A549 treated with Hydrocortisone at 1 μM for 4 hours (cell line): ENCODE measurements at places on chromosomes 6 and 20. TPM values are rescaled to one million over a fixed set of nuclear protein-coding genes. Genes with fewer than 3 reads are reported as not detected.

The CAGE1 gene
- total RNA-seq: not detected in 5 replicates

The ABHD16A gene
- 15.0 to 19.1 TPM (median 17.0 TPM) in 5 replicates for total RNA-seq

The CCDC170 gene
- total RNA-seq: 0.03 to 0.12 TPM (median 0.08 TPM) in 4 of 5 replicates, not detected in the other

The ADGRF5 gene
- 0.03 TPM in 1 of 5 replicates, not detected in the others for total RNA-seq

The FUCA2 gene
- 52.4 to 56.1 TPM (median 55.9 TPM) in 5 replicates for total RNA-seq

The FOXQ1 gene
- total RNA-seq: 2.8 to 5.3 TPM (median 5.0 TPM) in 5 replicates

The PHF20 gene
- 30.5 to 42.4 TPM (median 36.1 TPM) in 5 replicates for total RNA-seq

The TINAG gene
- not detected in 5 replicates for total RNA-seq

The FILIP1 gene
- 0.20 to 0.35 TPM (median 0.29 TPM) in 5 replicates for total RNA-seq

The RIPPLY2 gene
- total RNA-seq: 0.32 to 0.58 TPM (median 0.39 TPM) in 5 replicates

The HLA-DOB gene
- total RNA-seq: 0.10 to 0.21 TPM (median 0.15 TPM) in 5 replicates

The TFAP2A gene
- total RNA-seq: 9.1 to 10.4 TPM (median 9.5 TPM) in 5 replicates

The DHX16 gene
- total RNA-seq: 25.6 to 29.8 TPM (median 27.5 TPM) in 5 replicates

The CLPSL2 gene
- 0.60 to 1.6 TPM (median 0.66 TPM) in 5 replicates for total RNA-seq

The SLPI gene
- total RNA-seq: 8.8 to 15.1 TPM (median 11.1 TPM) in 5 replicates

The BRD2 gene
- 108 to 139 TPM (median 123 TPM) in 5 replicates for total RNA-seq

The FAM209B gene
- total RNA-seq: 0.32 to 0.92 TPM (median 0.60 TPM) in 4 of 5 replicates, not detected in the other

The GNAS-AS1 gene
- total RNA-seq: not detected in 5 replicates

The CFB gene
- 1.7 to 2.3 TPM (median 1.9 TPM) in 5 replicates for total RNA-seq

The ADGB gene
- not detected in 5 replicates for total RNA-seq

The KHDRBS2 gene
- not detected in 5 replicates for total RNA-seq

The MAK gene
- 0.09 to 0.21 TPM (median 0.13 TPM) in 5 replicates for total RNA-seq

The SNX5 gene
- 223 to 239 TPM (median 236 TPM) in 5 replicates for total RNA-seq

The ELOVL4 gene
- 1.4 to 2.1 TPM (median 1.5 TPM) in 5 replicates for total RNA-seq

The KIAA1586 gene
- total RNA-seq: 5.2 to 5.9 TPM (median 5.6 TPM) in 5 replicates

The SLC35D3 gene
- 0.05 to 0.09 TPM (median 0.06 TPM) in 3 of 5 replicates, not detected in the others for total RNA-seq

The DEFB132 gene
- not detected in 5 replicates for total RNA-seq

The IMPG1 gene
- not detected in 5 replicates for total RNA-seq

The TNXB gene
- 0.32 to 0.66 TPM (median 0.52 TPM) in 5 replicates for total RNA-seq

The DAAM2 gene
- 0.09 to 0.52 TPM (median 0.13 TPM) in 5 replicates for total RNA-seq

The SLC17A3 gene
- total RNA-seq: 0.70 to 1.1 TPM (median 1.0 TPM) in 5 replicates

The SLC32A1 gene
- total RNA-seq: not detected in 5 replicates

The ALDH8A1 gene
- 0.06 to 0.22 TPM (median 0.10 TPM) in 5 replicates for total RNA-seq

The ANKRD66 gene
- total RNA-seq: not detected in 5 replicates

The SYTL3 gene
- 1.3 to 1.9 TPM (median 1.6 TPM) in 5 replicates for total RNA-seq

The MRAP2 gene
- total RNA-seq: 1.4 to 1.9 TPM (median 1.8 TPM) in 5 replicates

The ARHGAP40 gene
- 0.08 TPM in 1 of 5 replicates, not detected in the others for total RNA-seq

The ZNF391 gene
- total RNA-seq: 0.07 to 0.29 TPM (median 0.16 TPM) in 5 replicates

The AAR2 gene
- total RNA-seq: 40.0 to 46.2 TPM (median 40.6 TPM) in 5 replicates

The OR2B2 gene
- total RNA-seq: not detected in 5 replicates

The CCM2L gene
- total RNA-seq: 0.28 to 0.68 TPM (median 0.36 TPM) in 5 replicates

The CFAP206 gene
- total RNA-seq: 0.06 to 0.79 TPM (median 0.47 TPM) in 5 replicates

The GLP1R gene
- total RNA-seq: not detected in 5 replicates

The SMLR1 gene
- not detected in 5 replicates for total RNA-seq

The MYCT1 gene
- total RNA-seq: 0.02 to 0.07 TPM in 2 of 5 replicates, not detected in the others

The BPIFB2 gene
- not detected in 5 replicates for total RNA-seq

The LRRC73 gene
- 0.71 to 1.4 TPM (median 1.1 TPM) in 5 replicates for total RNA-seq

The RFX6 gene
- total RNA-seq: not detected in 5 replicates

The PI3 gene
- 2.3 to 5.0 TPM (median 2.9 TPM) in 5 replicates for total RNA-seq

The HTR1B gene
- total RNA-seq: 0.13 to 0.25 TPM (median 0.18 TPM) in 5 replicates

The RARS2 gene
- total RNA-seq: 18.4 to 22.0 TPM (median 21.6 TPM) in 5 replicates

The GUCA1A gene
- not detected in 5 replicates for total RNA-seq

The SLC22A16 gene
- not detected in 5 replicates for total RNA-seq

The STMND1 gene
- not detected in 5 replicates for total RNA-seq

The PRSS16 gene
- total RNA-seq: 3.0 to 3.4 TPM (median 3.0 TPM) in 5 replicates

The RBPJL gene
- not detected in 5 replicates for total RNA-seq

The REM1 gene
- total RNA-seq: 0.67 to 0.99 TPM (median 0.78 TPM) in 5 replicates
